ENCODE measurements at places on chromosomes 16 and 17.

DNA sequence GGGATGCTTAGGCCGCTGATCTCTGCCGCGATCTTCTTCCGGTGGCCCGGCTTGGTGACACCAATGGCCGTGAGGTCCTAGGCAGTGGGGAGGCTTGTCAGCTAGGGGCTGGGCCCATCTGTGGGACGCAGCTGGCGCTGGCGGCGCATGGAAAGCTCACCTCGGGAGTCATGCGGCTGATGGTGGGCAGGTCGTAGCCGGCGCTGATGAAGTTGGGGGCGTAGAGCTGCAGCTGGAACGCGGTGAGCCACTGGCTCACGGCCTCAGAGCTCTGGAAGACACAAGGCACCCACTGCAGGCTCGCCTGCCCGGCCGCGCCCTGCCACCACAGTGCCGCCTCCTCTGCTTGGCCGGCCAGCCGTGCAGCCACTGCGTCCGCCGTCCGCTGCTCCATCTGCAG lies 12.7 kb downstream of the CASKIN1 start:
- DNase-seq = no peak

- DNase-seq = no peak
Observed at GRCh38 chr17:80065478-80066170, 29.2 kb downstream of the CCDC40 start.

- DNase-seq = no peak
Observed at GRCh38 chr16:67770346-67770991, 35.9 kb downstream of the RANBP10 start.

DNA sequence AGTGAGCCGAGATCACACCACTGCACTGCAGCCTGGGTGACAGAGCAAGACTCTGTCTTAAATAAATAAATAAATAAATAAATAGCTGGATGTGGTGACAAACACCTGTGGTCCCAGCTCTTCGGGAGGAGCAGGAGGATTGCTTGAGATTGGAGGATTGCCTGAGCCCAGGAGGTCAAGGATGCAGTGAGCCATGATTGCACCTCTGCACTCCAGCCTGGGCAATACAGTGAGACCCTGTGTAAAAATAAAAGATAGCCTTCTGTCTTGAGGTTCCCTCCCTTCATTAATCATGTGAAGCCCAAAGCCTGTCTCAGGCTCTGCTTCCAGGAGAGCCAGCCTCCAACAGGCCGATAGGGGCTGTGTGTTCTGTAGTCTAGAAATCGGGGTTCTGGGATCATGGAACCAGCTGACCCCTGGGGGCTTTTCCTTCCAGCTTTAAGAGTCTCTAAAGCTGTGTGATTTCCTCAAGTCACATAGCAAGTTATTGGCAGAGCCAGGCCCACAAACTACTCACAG lies 34.5 kb upstream of the IL34 start:
- no peak for DNase-seq

DNA sequence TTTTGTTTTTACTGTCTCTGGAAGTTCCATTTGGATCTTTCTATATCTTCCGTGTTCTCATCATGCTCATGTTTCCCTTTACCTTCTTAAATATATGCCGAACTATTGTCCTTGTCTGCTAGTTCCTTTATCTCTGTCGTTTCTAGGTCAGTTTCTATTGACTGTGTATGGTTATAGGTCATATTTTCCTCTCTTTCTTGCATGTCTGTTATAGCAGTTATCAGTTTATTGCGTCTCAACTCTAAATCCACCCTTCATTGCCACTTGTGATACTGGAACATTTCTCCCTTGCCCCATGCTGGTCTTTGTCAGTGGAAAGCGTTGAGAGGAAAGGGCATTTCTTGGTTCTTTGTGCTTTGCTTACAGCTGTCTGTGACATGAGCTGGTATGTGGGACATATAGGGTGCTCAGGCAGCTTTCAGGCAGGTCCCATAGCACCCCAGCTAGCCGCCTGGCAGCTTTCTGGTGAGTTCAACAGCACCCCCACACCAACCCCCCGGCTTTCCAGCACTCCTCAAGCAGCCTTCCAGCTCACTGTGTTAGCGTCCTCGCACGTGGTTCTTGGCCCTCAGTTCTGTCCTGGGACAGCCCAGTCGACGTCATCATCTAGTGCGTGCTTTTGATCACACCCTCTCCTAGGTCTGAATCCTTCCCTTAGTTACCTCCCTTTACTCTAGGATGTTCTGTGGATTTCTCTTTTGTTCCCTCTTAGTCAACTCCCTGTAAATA lies 15.4 kb upstream of the DNASE1 start:
- no peak for DNase-seq

DNA sequence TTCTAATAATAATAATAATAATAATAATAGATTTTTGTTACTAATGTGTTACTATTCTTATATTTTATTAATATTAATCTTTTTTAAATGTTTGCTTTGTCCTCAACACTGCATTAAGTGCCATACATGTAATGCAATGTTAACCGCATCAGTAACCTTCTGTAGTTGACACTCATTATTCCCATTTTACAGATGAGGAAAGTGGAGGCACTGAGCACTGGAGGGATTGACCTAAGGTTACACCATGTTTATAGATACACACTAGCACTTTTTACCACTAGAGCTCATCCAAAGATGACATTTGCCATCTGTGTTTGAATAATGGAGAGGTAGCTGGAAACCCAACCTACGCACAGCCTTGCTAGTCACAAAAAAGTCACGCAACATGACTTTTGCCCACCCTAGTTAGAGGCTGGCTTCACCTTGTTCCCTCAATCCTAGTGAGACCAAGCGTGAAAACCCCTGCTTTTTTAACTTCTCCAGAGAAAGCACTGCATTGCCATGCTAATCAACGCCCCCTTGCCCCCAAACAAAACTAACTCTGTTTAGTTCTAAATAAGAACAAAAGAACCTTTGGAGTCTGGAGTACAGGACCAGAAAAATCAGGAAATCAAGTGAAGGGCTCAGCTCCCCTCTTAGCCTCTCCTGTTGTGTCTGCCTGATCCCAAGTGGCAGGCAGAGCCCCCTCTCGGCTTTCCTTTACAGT lies 2.3 kb downstream of the ARSG start:
- DNase-seq = no peak

GRCh38 chr16:55658898-55659420 lies 3.2 kb downstream of the SLC6A2 start:
- DNase-seq = no peak
